ENCODE measurements at places on chromosomes 1 and 21. TPM values are rescaled to one million over a fixed set of nuclear protein-coding genes. Genes with fewer than 3 reads are reported as not detected.

GRCh38 chr21:35291034-35291433, 241.9 kb upstream of the RUNX1 start:
- DNase-seq = no peak

DNA sequence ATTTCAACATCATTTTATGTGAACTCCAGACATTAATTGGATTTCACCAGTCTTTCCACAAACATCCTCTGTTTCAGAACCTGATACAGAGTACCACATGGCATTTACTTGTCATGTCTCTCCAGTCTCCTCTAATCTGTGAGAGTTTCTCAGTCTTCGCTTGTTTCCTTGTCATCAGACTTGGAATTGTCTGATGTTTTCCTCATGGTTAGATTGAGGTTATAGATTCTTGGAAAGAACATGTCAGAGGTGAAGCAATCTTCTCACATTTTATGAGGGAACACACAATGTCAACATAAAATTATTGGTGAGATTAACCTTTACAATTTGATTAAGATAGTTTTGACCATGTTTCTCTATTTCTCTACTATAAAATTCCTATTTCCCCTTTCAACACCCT, 74.9 kb upstream of the TMPRSS15 start:
- no peak for DNase-seq

- DNase-seq = peak; percentile 48
Measured at GRCh38 chr1:199226163-199226562, 587.3 kb downstream of the PTPRC start.

DNA sequence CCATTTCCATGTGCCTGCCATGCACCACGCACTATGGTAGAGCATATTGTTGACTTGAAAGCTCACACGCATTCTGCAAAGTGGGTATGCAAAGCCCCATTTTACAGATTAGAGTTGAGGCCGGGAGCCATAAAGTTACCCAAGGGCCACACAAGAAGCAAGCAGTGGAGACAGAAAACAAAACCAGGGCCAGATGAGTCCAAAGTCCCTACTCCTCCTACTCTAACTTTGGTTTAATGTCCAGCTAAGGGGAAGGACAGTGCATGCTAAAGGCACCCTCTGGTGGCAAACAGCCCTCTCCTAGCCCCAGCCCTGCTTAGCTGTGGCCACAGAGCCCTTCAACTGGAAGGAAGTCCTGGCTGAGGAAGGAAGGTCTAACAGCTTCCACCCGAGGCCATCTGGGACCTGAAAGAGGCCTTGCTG, 74.9 kb downstream of the SLC66A1 start:
- DNase-seq = no peak

The NCAM2 gene
- not detected for total RNA-seq
